ENCODE measurements at places on chromosomes 5 and 9.

DNA sequence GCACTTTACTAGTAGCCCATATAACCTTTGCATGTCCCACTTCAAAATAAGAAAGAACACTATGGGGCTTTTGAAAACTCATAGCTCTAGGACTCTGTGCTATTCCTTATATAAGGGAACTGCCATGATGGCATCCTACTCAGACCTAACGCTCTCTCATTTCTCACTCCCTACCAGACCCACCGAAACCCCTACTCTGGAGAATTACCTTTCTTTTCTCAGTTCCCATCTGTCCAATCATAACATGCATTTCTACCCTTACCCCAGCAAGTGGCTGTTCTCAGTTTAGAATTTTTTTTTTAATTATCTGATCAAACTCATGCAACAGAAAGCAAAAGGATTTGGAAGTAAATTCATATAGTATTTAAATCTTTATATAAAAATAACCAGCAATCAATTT, 27.3 kb downstream of the CARNMT1 start:
- no peak for DNase-seq

DNA sequence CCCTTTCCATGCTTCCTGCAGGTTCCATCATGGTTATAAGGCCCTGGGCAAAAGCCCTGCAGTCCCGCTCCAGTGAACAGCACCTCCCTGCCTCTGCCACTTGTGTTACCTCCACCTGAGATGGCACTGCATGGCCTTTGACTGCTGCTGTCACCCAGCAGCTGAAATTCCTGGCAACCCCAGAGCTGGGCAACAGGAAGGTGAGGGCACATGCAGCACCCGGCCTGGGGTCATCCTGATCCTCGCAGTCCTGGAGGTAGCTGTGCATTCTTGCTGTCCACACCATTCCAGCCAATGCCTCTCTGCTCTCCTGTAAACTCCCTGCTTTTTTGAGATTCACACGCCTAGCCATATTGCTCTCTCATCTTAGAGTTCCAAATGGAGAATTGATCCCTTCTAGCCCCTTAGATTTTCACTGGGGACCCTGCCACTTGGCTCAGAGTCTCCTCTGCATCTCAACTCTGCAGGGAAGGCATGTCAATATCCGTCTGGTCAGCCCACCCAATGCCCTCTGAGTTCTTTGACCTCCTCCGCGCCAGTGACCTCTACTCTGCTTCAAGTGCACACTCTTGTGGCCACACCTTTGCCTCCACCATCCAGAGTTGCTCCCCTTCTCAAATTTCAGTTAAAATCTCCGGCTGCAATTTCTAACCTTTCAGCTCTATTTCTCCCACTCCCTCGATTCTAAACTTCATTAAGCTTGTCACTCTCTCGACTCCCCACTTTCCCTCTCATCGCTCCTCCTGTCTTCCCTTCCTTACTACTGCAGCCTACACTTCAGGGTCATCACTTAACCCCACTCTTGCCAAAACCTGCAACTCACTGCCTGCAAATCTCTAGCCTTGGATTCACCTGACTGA, 93.4 kb downstream of the ANKH start:
- no peak for DNase-seq

DNA sequence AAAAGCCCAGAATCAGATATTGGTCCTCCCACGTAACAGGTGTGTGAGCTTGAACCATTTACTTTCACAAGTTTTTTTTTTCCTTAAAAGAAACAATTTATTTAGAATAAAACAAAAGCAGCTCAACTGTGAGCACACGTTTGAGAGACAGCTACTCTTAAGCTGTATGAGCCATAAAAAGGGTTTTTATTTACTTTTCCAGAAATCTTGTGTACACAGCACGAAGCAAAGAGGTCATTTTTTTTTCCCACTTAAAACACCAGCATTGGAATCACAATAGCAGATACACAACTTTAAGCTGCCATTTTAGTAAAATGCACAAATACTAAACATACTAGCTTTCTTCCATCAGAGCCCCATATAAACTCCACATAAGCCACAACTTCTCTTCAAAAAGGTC, 44.6 kb downstream of the JAKMIP2 start:
- DNase-seq, result no peak

GRCh38 chr5:7857926-7858632, 7.1 kb upstream of the CFAP90 start:
- no peak for DNase-seq

DNA sequence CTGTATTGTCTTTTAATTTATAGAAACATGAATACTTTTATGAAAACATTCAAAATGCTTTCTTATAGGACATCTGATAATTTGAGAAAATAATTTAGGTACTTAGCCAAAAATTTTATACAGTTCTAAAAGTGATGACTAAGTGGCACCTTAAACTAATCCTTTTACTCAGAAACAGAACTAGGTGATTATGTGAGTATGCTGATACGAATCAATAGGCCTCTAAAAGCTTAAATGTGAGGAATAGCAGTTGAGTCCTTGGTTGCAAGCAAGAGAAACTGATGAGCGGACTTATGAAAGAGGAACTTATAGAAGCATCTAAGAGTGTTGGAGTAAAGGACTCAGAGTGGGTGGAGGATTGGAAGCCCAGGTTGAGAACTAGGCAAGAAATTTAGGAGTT, 26.4 kb downstream of the ANXA1 start:
- no peak for DNase-seq

All from NCI-H2081 (cell line).